ENCODE measurements at places on chromosomes 2 and 18.

DNA sequence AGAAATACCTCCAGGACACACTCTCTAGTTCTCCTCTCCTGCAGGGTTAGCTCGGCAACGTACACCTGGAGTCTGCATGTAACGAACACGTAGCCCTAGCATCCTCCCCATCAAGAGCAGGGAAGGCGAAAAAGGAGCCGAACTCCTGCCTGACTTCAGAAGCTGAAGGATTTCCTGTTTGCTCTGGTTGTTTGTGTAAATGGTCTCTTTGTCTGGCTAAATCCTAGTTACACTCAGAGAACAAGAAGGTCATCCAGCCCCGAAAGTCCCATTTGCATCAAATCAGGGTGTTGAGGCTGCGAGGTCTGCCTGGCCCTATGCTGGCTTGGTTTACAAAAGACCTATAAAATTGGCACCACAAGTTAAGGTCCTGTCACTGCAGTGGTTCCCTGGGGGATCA, 66.4 kb upstream of the POMC start:
- DNase-seq, result no peak

DNA sequence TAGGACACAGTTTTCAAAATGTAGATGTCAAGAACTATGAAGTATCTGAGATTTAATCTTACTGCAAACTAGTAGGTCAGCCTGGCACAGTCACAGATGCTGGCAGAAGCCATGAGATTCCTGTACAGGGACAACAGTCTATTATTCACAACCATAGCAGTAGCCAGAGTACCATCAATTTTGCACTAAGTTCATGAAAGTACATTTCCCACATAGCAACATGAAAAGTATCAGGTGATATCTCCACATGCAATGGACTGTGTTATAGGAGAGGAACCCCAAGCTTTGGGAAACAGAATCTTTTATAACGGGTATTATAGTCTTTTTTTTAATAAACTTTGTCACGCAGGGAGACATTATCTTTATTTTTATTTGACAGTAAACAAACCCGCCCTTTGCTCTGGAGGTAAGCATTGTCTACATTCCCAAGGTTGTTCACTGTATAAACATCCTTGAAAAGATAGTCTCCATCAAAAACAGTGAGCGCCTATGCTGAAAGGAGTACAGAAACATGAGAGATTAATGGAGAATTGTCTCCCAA, 33.4 kb upstream of the DPP4 start:
- DNase-seq, result no peak

- DNase-seq, result no peak
These were observed 166.6 kb upstream of the TANK start for GRCh38 chr2:160993654-160994061.

DNA sequence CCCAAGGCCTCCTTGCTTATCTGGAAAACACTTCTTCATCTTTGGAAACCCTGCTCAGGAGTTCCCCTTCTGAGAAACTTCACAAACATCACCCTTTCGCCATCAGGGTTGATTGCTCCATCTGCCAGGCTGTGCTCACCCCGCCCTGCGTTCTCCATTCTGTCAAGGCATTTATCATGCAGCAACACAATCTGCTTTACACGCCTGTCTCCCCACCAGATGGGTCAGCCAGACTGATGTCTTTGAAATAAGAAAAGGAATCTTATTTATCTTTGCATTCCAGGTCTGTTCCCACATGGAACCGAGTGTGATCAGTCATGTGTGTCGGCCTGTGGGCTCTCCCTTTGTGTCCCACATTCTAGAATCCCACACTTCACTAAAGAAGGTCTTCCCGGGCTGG, 110.0 kb upstream of the ARL4C start:
- DNase-seq, result peak; percentile 97

DNA sequence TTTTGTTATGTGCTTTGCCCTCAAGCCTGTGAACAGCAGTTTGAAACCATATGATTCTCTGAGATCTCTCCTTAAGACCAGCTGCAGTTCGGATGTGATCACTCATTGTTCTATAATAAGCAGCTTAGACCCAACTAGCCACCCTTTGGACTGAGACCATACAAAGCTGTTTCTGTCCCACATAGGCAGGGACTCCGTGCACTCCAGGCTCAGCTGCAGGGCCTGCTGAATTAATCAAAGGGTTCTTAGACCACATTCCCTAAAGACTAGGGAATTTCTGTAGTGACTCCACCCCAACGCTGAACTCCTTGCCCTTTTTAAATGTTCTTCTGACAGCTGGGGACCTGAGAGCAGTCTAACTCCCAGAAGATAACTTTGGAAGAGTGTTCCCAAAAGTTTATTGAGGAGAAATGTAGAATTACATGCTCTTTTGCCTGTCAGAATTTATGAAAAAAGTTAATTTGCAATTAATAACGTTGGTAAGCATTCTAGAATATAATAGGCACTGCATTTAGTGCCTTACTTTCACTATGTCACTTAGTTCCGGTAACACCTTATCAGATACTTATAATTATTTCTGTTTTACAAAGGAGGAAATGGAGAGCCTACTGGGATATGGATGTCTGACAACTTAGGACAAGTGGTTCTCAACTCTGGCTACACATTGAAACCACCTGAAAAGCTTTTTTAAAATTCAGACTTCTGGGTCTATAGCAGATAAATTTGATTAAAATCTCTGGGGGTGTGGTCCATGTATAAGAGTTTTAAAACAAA, 42.3 kb downstream of the GULP1 start:
- no peak for DNase-seq

DNA sequence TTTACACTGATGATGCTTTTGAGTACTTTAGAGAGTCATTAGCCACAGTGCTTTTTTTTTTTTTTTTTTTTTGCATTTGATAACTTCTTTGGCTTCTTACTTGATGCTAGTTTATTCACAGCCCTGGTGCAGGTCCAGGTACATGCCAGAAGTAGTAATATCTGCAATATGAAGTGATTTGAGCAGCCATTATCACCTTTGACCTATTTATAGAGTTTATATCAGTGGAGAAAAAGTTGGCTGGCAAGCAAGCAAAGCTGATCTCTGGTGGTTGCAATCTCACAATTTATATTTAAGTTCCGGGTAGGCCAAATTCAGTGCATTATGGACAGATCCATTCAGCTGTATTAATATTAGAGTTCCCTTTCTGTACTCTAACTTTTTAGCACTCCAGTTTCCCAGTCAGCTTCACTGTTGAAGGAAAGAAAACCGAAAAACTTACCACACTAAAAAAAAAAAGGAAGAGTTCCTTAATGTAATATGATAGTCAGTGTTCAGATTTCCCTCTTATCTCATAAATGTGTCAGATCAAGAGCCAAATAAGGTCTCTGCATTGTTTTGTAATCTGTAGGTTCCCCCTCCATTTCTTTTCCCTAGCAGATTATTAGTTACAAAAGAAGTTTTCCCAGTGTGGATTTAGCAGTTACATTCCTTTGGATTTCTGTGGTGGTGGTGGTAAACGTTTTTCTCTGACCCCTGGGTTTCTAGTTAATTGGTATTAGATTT, 78.6 kb downstream of the HAUS1 start:
- peak; percentile 59 for DNase-seq

DNA sequence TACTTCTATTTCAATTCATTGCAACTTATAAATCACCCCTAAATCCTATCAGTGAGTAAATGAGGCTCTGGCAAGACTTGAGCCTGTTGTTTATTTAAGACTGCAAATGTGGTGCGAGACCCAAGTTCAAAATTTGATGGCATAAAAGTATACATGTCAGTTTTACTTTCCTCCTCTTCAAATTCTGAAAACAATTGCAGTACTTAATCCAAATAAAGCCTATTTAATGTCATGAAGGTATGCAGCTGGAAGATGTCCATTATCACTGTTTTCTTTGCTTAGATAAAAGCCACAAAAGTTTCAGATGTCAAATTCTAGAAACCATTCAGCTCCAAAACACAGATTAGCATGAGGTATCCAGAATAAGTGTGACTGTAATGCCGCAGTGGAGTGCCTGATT, 3.3 kb downstream of the APCDD1 start:
- no peak for DNase-seq

- DNase-seq, result no peak
These were observed 87.7 kb upstream of the LYPD1 start for GRCh38 chr2:132757676-132758075.

DNA sequence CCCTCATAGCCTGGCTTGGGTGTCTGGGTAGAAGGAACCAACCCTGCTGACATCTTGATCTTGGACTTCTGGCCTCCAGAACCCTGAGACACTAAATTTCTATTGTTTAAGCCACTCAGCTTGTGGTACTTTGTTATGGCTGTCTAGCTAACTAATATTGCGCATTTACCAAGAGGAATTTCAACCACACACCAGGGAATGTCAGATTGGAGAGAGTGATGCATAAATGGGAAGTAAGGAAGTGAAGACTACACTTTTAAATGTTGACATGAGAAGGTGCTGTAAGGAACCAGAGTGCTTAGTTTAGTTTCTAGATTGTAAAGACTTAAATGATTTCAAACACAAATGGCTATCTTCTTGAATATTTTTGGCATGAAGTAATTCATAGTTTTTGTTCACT, 98.9 kb upstream of the ITGB6 start:
- DNase-seq, result peak; percentile 73

DNA sequence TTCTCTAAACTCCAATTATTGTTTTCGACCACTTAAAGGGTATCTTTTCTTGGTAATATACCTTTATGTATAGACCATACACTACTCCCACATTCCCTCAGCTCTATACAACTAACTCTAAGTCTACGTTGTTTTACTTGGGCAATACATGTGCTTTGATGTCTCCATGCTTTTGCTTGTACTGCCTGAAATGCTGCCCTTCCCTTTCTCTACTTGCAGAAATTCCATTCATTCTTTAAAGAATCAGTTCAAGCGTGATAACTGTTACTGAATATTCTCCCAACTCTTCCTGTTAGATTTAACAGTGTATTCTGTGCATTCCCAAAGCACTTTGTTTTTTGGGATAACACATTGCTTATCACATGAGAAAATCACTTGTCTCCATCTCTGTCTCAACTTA, 157.0 kb upstream of the AQP4 start:
- no peak for DNase-seq

DNA sequence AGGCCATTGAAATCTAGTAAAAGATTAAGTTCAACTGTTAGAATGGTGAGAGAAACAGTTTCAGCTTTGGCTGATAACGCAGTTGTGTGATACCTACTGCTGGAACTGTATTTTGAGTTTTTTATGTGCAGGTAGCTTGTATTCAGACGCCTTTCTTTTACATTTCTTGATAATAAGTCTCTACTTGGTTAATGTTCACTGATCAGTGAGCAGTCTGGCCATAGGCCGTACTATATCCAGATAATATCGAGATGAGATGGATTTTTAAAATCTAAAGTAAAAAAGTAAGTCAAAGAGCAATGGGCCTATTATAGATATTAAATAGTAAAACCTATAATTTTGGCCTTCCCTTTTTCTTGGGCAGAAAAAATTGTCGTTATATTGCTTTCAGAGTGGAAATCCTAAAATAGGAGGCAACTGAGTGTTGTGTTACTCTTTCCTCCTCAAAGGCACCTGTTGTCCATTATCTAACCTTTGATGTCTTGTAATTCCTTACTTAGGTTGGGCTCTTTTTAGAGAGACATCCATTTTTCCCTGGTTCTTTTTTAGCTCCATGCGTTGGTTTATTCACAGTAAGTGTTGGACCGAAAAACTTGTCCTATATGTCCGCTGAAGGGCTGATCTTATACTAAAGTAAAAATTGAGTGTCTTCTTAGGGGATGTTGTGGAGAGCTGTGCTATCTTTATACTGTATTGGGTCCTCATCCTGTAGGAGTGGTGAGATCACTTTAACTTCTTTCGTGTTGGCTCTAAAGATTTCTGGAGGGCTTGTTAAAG, 1.7 kb downstream of the EML4 start:
- DNase-seq, result no peak

- DNase-seq, result peak; percentile 78
These were observed 1995.5 kb upstream of the CELF4 start for GRCh38 chr18:39561126-39561525.

DNA sequence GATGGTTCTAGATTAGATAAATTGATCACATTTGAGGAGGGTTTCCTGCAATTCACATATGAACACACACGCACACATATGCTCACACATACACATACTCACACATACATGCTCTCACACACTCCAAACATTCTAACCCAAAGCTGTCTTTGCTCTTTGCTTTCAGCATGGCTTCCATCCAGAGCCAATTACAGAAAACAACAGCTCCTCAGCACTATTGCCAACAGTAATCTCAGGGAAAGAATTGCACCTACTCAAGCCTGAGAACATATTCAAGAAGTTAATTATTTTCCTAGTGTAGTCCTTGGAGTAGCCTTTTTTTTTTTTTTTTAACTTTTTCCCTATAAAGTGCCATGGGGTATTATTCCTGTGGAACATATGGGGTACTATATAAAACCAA, 246.9 kb upstream of the PARD3B start:
- no peak for DNase-seq

DNA sequence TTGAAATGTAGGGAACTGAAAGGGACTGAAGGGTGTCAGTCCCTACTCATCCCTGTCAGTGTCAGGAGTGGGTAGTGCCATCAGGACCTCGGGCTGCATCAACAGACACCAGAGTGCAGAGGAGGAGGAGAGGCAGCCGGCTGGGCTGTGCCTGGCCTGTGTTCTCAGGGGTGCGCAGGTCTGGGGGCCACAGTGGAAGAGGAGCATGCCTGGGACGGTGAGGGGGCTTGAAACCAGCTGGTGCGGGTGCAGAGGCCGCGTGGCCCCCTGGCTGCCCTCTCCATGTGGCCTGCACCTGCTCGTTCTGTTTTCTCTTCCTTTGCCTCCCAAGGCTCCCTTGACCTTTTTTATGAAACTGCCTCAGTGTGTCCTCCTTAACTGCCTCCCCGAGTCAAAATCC, 41.3 kb downstream of the NTSR2 start:
- DNase-seq, result no peak

- DNase-seq, result peak; percentile 29
These were observed 1.2 kb downstream of the TCF7L1 start for GRCh38 chr2:85134255-85134895.

DNA sequence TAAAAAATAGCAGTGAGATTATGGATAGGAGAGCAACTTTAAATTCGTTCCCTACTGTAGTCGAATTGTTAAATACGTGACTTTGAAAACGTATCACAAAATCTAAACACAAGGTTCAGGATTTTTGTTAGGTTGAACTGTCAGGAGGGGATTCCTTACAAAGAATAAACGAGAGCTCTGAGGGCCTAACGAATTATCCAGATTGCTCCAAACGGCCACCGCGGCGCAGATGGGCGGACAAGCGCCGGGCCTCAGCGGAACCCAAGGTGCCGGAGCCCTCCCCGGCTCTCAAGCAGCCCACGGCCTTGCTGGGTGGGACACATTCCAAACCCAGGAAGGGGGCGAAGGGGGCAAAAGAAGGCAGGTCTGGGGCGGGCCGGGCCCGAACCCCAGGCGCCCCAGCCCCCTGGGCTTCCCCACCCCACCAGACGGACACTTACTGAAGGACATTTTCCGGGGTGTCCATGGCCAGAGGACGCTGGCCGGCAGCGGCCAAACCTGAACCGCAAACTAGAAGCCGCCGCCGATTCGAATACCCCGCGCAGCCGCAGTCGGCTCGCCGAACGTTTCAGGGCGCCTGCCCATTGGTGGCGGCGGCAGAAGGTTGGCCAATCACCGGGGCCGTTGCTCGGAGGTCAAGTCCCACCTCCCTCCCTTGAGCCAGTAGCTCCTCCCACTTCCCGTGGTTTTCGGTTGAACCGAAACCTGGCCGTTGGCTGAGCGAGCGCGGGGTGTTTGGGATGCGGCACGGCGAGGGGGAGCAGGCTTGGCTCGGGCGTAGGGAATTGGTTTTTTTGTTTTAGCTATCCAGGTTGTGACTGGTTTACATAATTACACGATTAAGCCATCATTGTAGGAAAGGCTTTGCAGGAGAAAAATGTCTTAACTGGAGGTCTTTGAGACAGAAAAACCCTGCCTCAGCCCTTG, at the start of gene BUB1:
BUB1 (minus strand) TSS at position 534 of the 927 bp plus-strand sequence; CDS start at position 466, 68 bp downstream.
- peak; percentile 92 for DNase-seq

All from amniotic epithelial cell (primary cell).